ENCODE measurements at places on chromosomes 11 and 22. TPM values are rescaled to one million over a fixed set of nuclear protein-coding genes. Genes with fewer than 3 reads are reported as not detected.

SNX32 gene
- 0.52 TPM for total RNA-seq

PARVG gene
- total RNA-seq, result 2.1 TPM

APOA4 gene
- not detected for total RNA-seq

UBE2L3 gene
- 73.1 TPM for total RNA-seq

SLC2A11 gene
- 22.1 TPM for total RNA-seq

MYEOV gene
- total RNA-seq, result not detected

SPA17 gene
- 3.2 TPM for total RNA-seq

GNG3 gene
- 0.34 TPM for total RNA-seq

- H3K4me3 ChIP-seq, result no peak overlapping the region
- H3K36me3 ChIP-seq, result no peaks in the 10 kb centered on the region
- no peak for DNase-seq
- no peak overlapping the region for H3K27ac ChIP-seq
These were observed 9.0 kb downstream of the PRRG4 start for GRCh38 chr11:32838505-32839274.

DNA sequence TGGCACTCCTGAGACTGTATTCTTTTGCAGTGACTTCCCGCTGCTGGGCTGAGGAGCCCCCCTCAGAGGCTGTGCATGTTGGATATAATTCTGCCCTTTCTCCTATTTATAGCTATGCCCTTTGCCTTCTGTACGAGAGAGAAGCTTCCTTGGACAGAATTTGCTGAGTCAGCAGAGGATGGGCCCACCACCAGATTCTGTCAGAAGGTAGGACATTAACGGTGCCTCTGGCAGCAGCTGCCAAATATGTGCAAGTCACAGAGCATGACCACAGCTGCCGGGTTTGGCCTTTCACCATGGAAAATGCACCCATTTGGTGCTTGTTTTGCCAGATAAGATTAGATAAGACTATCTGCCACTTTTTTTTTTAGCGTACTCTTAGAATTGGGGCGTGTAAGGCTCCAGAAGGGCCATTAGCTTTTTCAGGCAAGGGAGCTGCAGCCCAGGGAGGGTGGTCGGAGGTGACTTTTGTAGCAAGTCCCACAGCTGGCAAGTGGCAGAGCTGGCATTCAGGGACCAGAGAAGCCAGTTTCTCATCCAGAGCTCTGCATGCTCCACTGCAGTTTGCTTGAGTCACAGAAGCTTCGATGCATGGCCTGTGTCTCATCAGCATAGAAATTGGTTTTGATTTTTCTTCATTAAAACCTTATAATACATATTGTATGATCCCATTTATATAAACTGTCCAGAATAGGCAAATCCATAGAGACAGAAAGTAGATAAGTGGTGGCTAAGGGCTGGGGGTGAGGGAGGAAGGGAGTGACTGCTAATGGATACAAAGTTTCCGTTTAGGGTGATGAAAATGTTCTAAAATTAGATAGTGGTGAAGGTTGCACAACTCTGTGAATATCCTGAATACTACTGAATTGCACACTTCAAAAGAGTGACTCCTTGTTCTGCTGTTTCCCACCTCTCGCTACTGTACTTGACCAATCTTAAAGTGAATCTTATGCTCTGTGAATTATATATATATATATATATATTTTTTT is 15.8 kb downstream of the UPB1 start:
- H3K27me3 ChIP-seq, result no peaks in the 10 kb centered on the region
- H3K4me3 ChIP-seq, result no peak overlapping the region
- no peaks in the 10 kb centered on the region for H3K36me3 ChIP-seq

DNA sequence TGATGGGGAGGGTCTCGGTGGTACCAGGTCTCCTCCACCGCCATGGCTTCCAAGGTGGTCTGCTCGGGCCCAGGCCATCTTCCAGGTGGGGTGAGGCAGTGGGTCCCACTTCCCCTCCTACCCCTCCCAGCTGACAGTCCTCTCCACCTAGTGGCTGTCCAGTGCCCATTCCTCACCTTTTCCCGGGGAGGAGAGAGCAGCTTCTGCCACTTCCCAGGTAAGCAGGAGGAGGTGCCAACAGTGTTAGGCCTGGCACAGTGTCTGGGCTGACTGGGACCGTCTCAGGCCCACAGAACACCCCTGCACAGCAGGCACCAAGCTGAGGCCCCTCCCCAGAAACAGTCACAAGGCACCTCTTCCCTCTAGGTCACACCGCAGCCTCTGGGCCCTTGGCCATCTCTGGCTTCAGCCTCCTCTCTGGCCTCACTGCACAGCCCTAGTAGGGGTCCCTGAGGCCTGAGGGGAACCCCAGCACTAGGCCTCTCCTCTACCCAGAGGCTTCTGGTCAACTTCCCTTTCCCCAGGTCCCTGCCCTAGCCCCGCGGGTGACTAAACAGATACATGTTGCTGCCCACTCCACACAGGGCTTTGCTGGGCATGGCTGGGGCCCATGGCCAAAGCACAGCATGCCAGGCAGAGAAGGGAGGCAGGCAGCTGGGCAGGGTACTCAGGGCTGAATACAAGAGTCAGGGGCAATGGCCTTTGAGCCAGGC is 2.3 kb upstream of the ANKRD13D start:
- H3K4me1 ChIP-seq, result peaks cover 37% of the 10 kb centered on the region
- H3K36me3 ChIP-seq, result peaks cover 6% of the 10 kb centered on the region
- H3K27me3 ChIP-seq, result no peaks in the 10 kb centered on the region
- H3K4me3 ChIP-seq, result no peak overlapping the region
- DNase-seq, result peak; percentile 40
- H3K27ac ChIP-seq, result peak overlapping the region; percentile 96

DNA sequence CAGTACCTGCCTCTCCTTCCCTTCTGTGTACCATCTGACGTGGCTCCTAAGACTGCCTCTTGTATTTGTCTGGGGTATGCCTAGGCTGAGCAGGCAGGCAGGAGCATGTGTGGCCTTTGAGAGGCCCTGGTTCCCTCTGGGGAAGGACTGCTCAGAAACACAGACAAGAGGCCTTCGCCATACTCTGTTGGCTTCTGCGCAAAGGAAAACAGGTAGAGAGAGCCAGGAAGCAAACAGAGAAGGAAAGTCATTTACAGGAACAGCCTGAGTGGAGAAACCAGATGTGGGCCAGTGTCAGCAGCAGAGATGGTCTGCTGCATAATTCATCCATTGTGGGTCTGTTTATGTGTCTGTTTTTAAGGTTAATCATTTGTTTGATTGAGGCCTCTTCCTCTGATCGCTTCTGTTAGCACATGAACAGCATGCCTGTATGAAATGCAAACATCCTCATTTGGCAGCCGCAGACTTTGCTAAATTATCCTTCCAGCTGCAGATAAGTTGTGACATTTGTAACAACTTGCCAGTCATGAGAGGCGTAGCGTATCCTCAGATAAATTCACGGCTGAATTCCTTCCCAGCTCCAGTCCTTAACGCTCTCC is 119.4 kb downstream of the GALNT18 start:
- peaks cover 41% of the 10 kb centered on the region for H3K4me1 ChIP-seq
- peak overlapping the region; percentile 8 for H3K27ac ChIP-seq
- H3K4me3 ChIP-seq, result no peak overlapping the region
- DNase-seq, result no peak

- H3K36me3 ChIP-seq, result no peaks in the 10 kb centered on the region
- no peak overlapping the region for H3K4me3 ChIP-seq
- H3K27me3 ChIP-seq, result no peaks in the 10 kb centered on the region
These were observed 52.1 kb downstream of the LHFPL7 start for GRCh38 chr22:24894220-24894975.

DNA sequence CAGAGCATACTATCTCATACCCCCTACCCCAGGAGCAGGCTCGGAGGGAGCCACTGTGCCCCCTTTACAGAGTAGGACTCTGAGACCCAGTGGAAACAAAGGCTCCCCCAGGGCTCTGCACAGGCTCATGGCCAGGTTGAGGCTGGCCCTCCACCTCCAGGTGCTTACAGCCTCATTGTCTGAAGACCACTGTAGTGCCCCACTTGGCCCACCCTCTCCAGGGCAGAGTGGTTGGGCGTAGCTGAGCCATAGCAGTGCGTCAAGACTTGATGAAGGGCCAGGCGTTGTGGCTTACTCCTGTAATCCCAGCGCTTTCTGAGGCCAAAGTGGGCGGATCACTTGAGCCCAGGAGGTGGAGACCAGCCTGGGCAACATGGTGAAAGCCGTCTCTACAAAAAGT is 1.7 kb downstream of the ANKRD13D start:
- H3K36me3 ChIP-seq, result peaks cover 55% of the 10 kb centered on the region
- H3K27me3 ChIP-seq, result no peaks in the 10 kb centered on the region
- H3K4me1 ChIP-seq, result peaks cover 5% of the 10 kb centered on the region
- peak; percentile 53 for DNase-seq

DNA sequence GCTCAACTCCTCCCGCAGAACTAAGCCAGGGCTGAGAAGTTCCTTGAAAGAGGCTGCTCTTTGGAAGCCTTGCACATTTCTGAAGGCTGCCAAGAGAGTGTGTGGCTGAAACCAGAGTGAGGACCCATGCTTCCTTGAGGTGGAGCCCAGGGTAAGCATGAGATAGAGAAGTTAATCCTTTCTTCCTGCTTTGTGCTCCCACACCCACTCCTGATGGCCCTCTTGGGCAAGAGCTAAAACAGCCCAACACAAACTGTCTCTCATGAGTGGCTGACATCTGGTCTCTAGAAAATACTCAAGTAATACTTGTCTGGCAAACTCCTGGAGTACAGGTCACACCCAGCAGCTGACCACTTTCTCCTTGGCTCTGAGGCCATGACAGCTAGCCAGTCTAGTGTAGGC is 523.7 kb downstream of the INSC start:
- H3K36me3 ChIP-seq, result no peaks in the 10 kb centered on the region
- no peaks in the 10 kb centered on the region for H3K4me1 ChIP-seq

GRCh38 chr11:68121067-68121899 is at the start of gene CHKA:
CHKA (minus strand) TSS chr11:68121388; CDS start chr11:68121177, 211 bp downstream.
- H3K27ac ChIP-seq, result peak within 1 kb of the TSS; percentile 96
- H3K36me3 ChIP-seq, result no peaks in the 10 kb centered on the region
- peak within 1 kb of the TSS; percentile 65 for H3K4me3 ChIP-seq
- H3K27me3 ChIP-seq, result no peaks in the 10 kb centered on the region
- DNase-seq, result peak; percentile 96

DNA sequence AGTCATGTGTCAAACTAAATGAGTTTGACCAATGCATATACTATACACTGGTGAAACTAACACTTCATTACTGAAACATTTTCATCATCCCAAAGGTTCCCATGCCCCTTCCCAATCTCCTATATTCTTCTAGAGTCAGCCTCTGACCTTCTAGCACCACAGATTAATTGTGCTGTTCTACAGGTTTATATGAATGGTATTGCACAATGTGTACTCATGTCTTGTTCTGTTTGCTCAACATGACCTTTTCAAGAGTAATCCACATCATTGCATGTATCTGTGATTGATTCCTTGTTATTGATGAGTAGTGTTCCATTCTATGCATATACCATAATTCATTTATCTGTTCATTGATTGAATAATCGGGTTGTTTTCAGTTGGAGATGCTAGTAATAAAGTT is 7.5 kb upstream of the OR8G1 start:
- no peaks in the 10 kb centered on the region for H3K4me1 ChIP-seq
- no peaks in the 10 kb centered on the region for H3K27me3 ChIP-seq
- H3K36me3 ChIP-seq, result no peaks in the 10 kb centered on the region
- no peak overlapping the region for H3K27ac ChIP-seq
- no peak for DNase-seq

GRCh38 chr11:103480421-103480820 is 371.2 kb downstream of the DYNC2H1 start:
- no peak overlapping the region for H3K27ac ChIP-seq
- no peaks in the 10 kb centered on the region for H3K4me1 ChIP-seq
- no peaks in the 10 kb centered on the region for H3K36me3 ChIP-seq
- H3K27me3 ChIP-seq, result no peaks in the 10 kb centered on the region

DNA sequence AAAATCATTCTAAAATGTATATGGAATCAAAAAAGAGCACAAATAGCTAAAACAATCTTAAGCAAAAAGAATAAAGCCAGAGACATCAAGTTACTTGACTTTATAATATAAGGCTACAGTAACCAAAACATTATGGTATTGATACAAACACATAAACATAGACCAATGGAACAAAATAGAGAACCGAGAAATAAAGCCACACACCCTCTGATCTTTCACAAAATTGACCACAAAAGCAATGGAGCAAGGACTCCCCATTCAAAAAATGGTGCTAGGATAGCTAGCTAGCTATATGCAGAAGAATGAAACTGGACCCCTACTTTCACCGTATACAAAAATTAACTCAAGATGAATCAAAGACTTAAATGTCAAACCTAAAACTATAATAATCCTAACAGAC is 43.2 kb downstream of the GLYATL2 start:
- no peak overlapping the region for H3K4me3 ChIP-seq
- H3K27me3 ChIP-seq, result no peaks in the 10 kb centered on the region
- no peaks in the 10 kb centered on the region for H3K36me3 ChIP-seq

GRCh38 chr11:22674470-22675439 is 8.3 kb downstream of the GAS2 start:
- H3K4me1 ChIP-seq, result no peaks in the 10 kb centered on the region
- H3K27ac ChIP-seq, result no peak overlapping the region
- DNase-seq, result no peak
- H3K27me3 ChIP-seq, result no peaks in the 10 kb centered on the region
- H3K36me3 ChIP-seq, result no peaks in the 10 kb centered on the region

GRCh38 chr22:50684501-50684900 is 11.9 kb downstream of the SHANK3 start:
- no peaks in the 10 kb centered on the region for H3K27me3 ChIP-seq
- H3K36me3 ChIP-seq, result no peaks in the 10 kb centered on the region
- peaks cover 10% of the 10 kb centered on the region for H3K4me1 ChIP-seq
- H3K4me3 ChIP-seq, result peak overlapping the region; percentile 8

DNA sequence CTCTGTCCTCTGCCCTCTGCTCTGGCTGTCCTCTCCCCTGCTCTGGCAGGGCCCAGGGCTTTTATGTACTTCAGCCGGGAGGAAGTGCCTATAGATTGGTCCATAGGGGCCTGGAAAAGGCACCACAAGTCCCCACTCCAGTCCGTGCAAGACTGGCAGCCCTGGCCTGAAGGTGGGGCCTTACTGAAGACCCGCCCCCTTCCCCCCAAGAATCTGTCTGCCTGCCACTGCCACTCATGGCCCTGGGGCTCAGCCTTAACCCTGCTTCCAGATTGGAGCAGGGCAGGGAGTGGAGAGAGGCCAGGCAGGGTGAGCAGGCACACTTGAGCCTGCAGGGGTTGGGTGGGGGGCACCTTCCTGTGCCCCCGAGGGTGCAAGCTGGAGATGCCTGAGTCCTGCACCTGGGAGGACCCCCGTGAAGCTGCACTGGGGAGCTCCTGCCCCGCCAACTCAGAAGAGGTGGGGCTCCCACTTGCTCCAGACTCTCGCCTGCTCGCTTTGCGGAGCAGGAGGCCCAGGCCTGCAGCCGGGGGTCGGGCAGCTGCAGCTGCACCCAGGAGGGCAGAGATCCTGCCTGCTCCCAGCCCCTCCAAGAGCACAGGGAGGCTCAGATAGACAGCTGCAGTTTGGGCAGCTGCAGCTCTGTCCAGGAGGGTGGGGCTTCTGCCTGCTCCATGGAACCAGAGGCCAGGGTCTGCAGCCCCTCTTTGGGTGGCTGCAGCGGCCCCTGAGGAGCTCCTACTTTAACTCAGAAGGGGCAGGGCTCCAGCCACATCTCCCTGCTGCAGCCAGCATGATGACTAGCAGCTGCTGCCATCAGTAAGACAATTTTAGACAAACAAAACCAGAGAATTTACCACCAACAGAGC is 51.0 kb upstream of the SC5D start:
- no peaks in the 10 kb centered on the region for H3K36me3 ChIP-seq
- H3K27me3 ChIP-seq, result no peaks in the 10 kb centered on the region
- H3K4me1 ChIP-seq, result peaks cover 6% of the 10 kb centered on the region

- H3K4me1 ChIP-seq, result no peaks in the 10 kb centered on the region
- H3K4me3 ChIP-seq, result no peak overlapping the region
- H3K27me3 ChIP-seq, result no peaks in the 10 kb centered on the region
- no peak for DNase-seq
These were observed 35.9 kb downstream of the SGSM3 start for GRCh38 chr22:40406063-40406890.
